ENCODE measurements at places on chromosomes 2 and 18. TPM values are rescaled to one million over a fixed set of nuclear protein-coding genes. Genes with fewer than 3 reads are reported as not detected.

GRCh38 chr2:147181351-147182029, 663.3 kb upstream of the ACVR2A start:
- no peak for DNase-seq

- no peak for DNase-seq
Measured at GRCh38 chr2:43184339-43184895, 42.0 kb downstream of the ZFP36L2 start.

GRCh38 chr2:95359031-95359430, 43.5 kb upstream of the FAHD2A start:
- DNase-seq, result no peak

- peak; percentile 8 for DNase-seq
Measured at GRCh38 chr2:51595836-51596235, 563.9 kb upstream of the NRXN1 start.

DNA sequence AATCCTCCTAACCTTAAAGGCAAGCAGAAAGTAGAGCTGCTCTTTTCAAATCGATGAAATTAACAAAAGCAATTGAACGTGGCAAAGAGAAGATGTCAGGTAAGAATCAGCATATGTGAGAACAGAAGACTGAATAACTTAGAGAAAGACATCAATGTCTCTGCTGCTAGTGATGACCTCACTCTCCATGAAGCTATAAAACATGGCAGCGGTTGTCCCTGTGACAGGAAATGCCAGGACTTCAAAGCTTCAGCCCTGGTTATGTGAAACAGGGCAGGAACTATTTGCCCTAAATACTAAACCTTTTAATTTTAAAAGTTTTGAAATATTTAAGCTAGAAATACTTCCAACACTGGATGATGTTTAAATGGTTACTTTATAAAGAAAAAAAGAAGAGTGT, 383.7 kb downstream of the XIRP2 start:
- no peak for DNase-seq

- DNase-seq, result no peak
Measured at GRCh38 chr18:32742579-32742978, 30.2 kb downstream of the KLHL14 start.

GRCh38 chr2:6523476-6523875, 342.2 kb downstream of the CMPK2 start:
- no peak for DNase-seq

GRCh38 chr2:204681412-204681811, 136.1 kb downstream of the PARD3B start:
- DNase-seq, result peak; percentile 17

DNA sequence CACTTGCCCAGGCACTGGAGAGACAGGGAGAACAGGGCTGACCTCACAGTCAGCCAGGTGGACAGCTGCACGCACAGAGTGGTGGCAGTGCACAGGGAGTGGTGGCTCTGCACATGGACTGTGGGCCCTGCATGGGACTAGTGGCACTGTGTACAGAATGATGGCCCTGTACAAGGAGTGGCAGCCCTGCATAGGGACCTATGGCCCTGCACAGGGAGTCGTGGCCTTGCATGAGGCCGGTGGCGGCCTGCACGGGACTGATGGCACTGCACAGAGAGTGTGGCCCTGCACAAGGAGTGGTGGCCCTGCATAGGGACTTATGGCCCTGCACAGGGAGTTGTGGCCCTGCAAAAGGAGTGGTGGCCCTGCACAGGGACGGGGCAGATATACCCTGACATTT, 19.1 kb upstream of the STEAP3 start:
- no peak for DNase-seq

DNA sequence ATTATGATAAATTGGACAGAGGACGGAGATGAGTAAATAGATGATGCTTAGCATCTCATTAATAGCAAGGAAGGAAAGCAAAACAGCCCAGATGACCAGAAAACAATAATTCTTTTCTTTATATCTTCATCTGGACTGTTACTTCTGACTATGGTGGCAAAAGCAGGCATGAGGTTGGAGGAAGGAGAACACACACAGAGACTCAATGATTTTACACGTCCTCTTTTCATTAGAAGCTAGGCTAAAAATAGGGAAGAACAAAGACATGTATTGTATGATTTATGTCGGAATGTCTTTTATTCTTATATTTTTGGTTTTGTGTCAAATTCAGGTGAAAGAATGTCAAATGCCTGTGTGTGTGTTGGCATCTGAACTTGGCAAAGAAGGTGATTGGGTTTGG, 137.1 kb downstream of the MAP2 start:
- no peak for DNase-seq

DNA sequence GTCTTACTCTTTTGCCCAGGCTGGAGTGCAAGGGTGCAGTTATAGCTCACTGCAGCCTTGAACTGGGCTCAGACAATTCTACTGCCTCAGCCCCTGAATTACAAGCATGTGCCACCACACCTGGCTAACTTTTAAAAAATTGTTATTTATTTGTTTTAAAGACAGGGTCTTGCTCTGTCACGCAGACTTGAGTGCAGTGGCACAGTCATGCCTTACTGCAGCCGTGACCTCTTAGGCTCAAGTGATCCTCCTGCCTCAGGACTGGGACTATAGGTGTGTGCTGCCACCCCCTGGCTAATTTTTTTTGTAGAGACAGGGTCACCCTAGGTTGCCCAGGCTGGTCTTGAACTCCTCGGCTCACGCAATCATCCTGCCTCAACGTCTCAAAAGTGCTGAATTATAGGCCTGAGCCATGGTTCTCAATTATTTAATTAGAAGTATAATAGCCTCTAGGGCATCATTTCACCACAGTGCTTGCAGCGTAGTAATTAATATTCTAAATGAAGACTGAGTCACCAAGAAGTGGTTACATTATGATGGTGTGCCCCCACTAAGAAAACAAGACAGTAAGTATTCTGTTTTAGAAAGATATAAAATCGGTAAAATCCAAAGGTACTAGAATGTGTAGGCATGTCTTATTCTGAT, 69.6 kb downstream of the EML4 start:
- no peak for DNase-seq

DNA sequence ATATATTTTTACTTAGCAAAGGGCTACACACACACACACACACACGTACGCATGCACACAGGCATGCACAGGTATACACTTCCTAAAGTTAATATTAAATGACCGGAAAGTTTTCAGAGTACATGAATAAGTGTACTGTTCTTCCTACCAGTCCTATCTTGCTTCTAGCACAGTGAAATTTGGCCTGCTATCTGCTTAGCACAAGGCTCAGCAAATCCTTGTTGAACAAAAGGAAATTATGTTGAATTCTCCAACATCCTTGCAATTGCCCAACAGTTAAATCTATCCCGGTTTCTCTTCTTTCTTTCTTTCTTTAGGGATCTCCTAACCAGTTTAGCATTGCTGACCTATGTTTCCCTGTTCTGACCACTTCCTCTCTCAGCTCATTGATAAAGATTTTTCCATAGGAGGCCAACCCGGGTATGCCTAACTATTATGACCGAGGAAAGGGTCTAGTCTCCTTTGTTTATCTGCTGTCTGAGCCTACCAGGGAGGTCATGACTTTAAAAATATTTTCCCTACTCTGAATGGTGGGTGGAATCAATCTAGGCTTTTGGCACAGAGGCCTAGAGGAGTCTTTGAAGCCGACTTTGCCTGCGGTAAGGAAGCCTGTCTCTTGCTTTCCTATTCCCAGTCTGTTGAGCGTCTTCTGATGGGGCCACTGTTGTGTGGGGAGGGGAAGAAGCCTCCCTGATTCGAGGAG, 400.7 kb downstream of the HRH4 start:
- no peak for DNase-seq

DNA sequence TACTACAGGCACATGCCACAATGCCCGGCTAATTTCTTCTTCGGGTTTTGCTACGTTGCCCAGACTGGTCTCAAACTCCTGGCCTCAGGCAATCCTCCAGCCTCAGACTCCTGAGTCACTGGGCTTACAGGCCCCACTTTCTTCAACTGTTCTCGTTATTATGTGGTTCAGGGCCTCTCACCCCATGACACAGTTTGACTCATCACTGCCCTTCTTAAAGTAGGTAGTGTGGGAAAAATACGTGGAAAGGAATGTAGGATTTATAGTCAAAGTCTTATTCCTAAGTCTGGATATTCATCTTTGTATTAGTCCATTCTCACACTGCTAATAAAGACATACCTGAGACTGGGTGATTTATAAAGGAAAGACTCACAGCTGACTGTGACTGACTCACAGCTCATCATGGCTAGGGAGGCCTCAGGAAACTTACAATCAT, 19.4 kb downstream of the CENPA start:
- DNase-seq, result no peak

DNA sequence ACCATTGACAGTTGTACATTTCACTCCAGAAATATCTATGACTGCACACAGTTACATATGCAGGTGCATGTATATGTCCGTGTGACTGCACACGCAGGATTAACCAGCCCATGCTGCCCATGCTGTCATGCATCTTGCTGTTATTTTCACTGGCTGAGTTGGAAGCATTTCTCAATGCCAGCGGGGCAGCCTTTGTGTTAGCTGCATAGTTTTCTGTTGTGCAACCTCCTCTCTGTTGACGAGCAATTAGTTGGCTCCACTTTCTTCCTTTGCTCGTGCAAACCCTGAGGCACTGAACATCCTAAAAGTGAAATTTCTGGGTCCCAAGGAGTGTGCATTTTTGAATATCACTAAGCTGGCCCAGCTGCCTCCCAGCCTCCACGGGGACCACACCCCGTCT, 133.4 kb upstream of the GLI2 start:
- DNase-seq, result no peak

DNA sequence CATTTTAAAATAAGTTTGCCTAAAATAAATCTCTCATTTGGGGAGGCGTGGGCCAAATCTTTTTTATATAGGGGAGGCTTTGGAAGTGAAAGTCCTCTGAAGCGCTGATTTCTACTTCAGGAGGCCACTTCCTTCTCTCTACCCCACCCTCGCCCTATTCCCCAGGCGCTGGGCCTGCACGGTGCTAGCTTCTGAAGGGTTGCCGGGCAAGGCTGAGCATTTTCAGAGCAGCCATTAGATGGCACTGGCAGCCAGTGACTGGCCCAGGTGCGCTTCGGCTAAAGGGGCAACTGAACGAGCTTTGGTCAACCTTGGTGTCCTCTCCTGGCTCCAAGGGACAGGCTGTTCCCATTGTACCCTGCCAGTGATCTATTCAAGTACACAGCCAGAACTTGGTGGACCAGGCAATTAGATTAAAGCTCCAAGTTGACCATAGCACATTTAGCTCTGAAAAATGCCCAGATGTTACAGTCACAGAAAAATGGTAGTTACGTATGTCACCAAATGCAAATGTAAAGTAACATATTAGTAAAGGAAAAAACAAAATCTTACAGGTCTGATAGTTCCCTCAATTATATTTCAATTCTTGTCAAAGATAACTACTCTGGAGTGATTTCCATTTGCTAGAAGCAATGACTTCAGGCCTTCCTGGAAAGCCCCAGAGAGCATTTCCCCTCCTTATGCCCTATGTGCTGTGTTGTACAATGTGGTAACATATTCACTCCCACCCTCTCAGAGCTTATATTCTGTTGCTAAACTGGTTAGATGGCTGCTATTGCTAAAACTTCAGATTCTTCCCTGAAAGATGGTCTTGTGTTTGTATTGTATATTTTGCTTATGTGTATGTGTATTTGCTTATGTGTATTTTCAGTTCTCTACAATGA, 2.1 kb downstream of the POMC start:
- no peak for DNase-seq

DNA sequence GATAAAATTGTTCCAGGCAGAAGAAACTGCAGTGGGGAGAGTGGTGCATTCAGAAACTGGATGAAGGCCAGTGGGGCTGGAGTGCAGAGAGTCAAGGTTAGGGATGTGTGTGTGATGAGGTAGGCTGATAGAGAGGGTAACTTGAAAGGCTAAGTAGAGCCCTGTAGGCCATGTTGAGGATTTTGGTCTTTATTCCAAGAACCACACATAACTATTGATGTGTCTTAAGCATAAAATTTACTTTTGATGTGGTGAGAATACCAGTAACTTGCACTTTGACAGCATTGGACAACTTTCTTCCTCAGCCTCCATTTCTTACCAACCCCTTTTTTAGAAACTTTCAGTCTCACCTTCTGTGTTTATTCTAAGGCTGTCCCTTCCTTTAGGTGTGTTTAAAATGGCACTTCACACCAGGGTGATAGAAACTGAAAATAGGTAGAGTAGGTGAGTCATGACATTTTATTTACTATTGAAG, 22.6 kb downstream of the MTX2 start:
- no peak for DNase-seq

GRCh38 chr2:43944915-43945314, 50.9 kb downstream of the LRPPRC start:
- DNase-seq, result no peak

DNA sequence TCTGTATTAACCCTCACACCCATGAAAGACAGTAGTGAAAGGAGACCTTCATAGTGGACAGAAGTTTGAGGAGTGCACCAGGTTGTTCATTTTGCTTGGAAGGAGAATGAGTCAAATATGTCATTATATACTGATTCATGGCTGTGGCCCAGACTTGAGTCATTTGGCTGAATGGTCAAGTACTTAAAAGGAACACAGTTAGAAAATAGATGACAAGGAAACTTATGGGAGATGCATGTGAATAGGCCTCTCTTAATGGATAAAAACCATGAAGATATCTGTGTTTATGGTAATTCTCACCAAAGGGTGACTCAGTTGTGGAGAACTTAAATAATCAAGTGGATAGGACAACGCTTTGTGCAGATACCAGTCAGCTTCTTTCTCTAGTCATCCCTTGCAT, 524.7 kb upstream of the CNTNAP5 start:
- DNase-seq, result no peak

DNA sequence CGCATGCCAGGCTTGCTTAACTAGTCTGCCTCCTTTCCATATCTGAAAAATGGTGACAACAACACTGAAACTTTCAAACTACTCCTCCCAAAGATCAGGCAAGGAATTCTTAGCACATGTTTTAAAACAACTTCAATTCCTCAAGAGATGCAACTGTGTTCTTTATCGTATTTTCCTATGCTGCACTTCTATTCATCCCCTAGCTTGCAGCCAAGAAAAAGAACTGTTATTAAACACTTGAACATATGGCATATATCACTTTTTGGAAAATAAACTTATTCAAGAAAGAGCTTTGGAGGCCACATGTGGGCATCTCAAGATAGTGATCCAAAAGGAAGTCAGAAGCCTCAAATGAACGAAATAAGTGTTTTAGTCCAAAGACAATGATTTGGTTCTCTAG, 75.6 kb upstream of the STAM2 start:
- DNase-seq, result no peak

Gene SLC19A3
- 0.56 TPM for polyA plus RNA-seq

Gene VSNL1
- polyA plus RNA-seq, result 4.9 TPM

Gene TOGARAM2
- polyA plus RNA-seq, result 1.9 TPM

Gene POLR1B
- 11.6 TPM for polyA plus RNA-seq

Gene LAMA3
- 2.4 TPM for polyA plus RNA-seq

Gene REG3A
- not detected for polyA plus RNA-seq

Gene COLEC11
- polyA plus RNA-seq, result 0.40 TPM

Gene CNDP1
- polyA plus RNA-seq, result 0.13 TPM

Gene SULT1C2
- 1.3 TPM for polyA plus RNA-seq

Gene ARHGAP28
- polyA plus RNA-seq, result 22.5 TPM

Gene CPLX4
- not detected for polyA plus RNA-seq

Gene AQP12A
- polyA plus RNA-seq, result 0.76 TPM

Gene GCKR
- not detected for polyA plus RNA-seq

All from forelimb muscle (tissue), 1 donor.